ENCODE measurements at places on chromosomes 1 and 21. TPM values are rescaled to one million over a fixed set of nuclear protein-coding genes. Genes with fewer than 3 reads are reported as not detected.

GRCh38 chr1:8016210-8016894 is 9.8 kb downstream of the ERRFI1 start:
- peak overlapping the region; percentile 69 for H3K27ac ChIP-seq
- DNase-seq = no peak
- H3K4me1 ChIP-seq = peaks cover 70% of the 10 kb centered on the region
- H3K27me3 ChIP-seq = no peaks in the 10 kb centered on the region
- H3K36me3 ChIP-seq = peaks cover 32% of the 10 kb centered on the region

DNA sequence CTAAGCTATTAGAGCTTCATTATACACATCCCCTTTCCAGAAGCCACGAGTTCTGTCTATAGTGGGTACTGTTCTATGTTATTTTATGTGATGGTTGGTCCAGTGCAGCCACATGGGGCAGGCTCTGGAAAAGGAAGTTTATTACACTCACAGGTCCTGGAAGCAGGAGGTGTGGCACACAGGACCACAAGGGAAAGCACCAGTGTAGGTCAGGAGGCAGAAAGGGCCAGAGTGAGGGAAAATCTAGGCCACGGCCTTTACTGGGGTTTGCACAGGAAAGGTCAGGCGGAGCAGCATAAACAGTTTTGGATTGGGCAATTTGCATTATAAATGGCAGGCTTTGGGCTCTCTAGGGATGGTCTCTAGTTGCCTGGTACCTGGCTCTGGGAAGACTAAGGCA is 21.8 kb upstream of the CNIH3 start:
- peaks cover 14% of the 10 kb centered on the region for H3K27me3 ChIP-seq
- no peak overlapping the region for H3K4me3 ChIP-seq
- peak; percentile 53 for DNase-seq
- H3K27ac ChIP-seq = no peak overlapping the region
- H3K4me1 ChIP-seq = peaks cover 6% of the 10 kb centered on the region

DNA sequence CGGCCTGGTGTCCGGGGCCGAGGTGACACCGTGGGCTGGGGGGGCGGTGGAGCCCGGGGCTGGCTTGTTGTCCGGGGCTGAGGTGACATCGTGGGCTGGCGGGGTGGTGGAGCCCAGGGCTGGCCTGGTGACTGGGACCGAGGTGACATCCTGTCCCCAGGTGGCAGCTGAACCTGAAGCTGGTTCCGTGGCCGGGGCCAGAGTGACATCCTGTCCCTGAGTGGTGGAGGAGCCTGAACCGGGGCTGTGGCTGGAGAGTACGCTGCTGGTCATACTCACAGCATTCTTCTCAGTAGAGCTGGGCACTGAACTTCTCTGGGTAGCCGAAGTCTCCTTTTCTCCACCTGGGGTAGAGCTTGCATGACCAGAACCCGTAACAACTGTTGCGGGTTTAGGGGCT is 15.8 kb downstream of the THBS3 start:
- H3K4me3 ChIP-seq = no peak overlapping the region
- peak overlapping the region; percentile 87 for H3K27ac ChIP-seq
- H3K4me1 ChIP-seq = peaks cover 35% of the 10 kb centered on the region
- H3K36me3 ChIP-seq = no peaks in the 10 kb centered on the region

DNA sequence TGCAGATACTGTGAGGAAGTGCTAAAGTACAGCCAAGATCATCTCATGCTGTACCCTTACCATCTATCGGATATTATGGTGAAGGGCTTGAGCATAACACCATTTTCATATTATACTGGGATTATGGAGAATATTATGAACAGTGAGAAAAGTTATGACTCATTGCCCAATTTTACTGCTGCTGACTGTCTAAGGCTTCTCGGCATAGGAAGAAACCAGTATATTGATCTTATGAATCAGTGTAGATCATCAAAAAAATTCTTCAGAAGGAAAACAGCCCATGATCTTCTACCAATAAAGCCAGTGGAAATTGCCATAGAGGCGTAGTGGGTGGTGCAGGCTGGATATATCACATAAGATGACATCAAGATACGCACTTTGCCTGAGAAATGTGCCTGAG is 47.7 kb downstream of the PPIAL4G start:
- no peaks in the 10 kb centered on the region for H3K27me3 ChIP-seq
- H3K36me3 ChIP-seq = peaks cover 16% of the 10 kb centered on the region
- no peak overlapping the region for H3K4me3 ChIP-seq
- no peak for DNase-seq
- no peaks in the 10 kb centered on the region for H3K4me1 ChIP-seq

DNA sequence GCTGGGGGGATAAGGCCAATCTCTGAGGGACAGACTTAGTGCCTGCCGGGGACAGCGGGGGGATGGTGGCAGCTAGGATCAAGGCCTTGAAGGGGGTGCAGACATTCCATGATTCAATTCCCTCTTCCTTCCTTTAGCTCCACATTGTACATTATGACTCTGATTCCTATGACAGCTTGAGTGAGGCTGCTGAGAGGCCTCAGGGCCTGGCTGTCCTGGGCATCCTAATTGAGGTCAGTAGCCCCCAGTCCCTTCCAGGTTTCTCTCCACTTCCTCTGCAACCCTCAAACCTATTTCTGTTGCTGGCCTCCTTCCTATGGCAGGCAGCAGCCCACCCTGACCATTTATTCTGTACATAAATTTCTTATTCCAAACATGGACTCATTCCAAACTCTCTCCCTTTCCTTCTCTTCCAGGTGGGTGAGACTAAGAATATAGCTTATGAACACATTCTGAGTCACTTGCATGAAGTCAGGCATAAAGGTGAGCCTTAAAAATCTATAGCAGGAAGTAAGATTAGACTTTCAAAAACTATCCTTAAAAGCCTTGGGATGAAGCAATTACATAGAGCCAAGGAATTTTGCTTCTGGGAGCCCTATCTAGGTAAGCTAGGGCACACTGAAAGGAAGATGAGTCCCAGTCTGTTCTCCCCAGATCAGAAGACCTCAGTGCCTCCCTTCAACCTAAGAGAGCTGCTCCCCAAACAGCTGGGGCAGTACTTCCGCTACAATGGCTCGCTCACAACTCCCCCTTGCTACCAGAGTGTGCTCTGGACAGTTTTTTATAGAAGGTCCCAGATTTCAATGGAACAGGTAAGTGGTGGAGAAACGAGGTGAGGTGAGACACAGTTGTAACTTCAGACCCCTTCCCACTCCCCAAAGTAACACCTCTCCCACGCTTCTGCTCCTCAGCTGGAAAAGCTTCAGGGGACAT is 5.1 kb downstream of the CA14 start:
- H3K36me3 ChIP-seq = peaks cover 20% of the 10 kb centered on the region
- H3K27me3 ChIP-seq = peaks cover 14% of the 10 kb centered on the region
- H3K27ac ChIP-seq = no peak overlapping the region
- DNase-seq = no peak
- no peak overlapping the region for H3K4me3 ChIP-seq

GRCh38 chr1:235838021-235838420 is 28.7 kb downstream of the LYST start:
- H3K27ac ChIP-seq = no peak overlapping the region
- no peak for DNase-seq
- no peaks in the 10 kb centered on the region for H3K27me3 ChIP-seq
- H3K4me3 ChIP-seq = no peak overlapping the region
- H3K36me3 ChIP-seq = no peaks in the 10 kb centered on the region
- H3K4me1 ChIP-seq = no peaks in the 10 kb centered on the region

DNA sequence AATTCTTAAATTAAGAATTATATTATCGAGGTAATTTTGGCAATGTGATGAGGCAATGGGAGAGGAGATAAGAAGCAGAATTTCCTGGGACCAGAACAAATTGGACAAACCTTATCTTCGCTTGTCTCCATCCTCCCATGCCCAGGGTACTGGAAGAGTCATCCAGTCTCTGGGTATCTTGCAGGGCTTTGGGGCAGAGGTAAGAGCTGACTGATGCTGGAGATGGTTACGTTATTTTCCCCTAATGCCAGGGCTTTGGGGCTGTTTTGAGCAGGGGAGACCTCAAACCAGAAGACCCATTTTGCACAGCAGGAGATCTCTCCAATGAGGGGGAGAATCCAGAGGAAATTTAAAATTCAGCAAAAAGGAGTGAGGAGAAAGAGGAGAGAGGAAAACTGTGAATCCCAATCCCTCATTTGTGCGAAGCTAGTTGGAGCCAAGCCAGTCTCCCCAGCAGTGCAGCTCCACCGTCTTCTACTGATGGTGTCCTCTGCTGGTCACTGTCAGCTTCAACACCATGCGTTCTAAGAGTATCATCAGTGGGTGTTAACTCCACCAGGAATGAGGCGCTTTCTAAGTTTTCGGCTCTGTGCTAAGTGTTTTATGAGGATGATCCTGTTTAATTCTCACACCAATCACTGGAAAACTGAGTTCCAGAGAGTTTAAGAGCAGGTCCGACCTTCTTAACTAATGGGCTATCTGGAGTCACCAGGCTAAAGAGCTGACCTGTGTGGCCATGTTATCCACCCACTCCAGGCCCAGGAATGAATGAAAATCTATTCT is 86.8 kb upstream of the CD34 start:
- peaks cover 30% of the 10 kb centered on the region for H3K27me3 ChIP-seq
- no peak overlapping the region for H3K4me3 ChIP-seq
- H3K36me3 ChIP-seq = no peaks in the 10 kb centered on the region
- no peaks in the 10 kb centered on the region for H3K4me1 ChIP-seq
- H3K27ac ChIP-seq = no peak overlapping the region
- DNase-seq = peak; percentile 88

DNA sequence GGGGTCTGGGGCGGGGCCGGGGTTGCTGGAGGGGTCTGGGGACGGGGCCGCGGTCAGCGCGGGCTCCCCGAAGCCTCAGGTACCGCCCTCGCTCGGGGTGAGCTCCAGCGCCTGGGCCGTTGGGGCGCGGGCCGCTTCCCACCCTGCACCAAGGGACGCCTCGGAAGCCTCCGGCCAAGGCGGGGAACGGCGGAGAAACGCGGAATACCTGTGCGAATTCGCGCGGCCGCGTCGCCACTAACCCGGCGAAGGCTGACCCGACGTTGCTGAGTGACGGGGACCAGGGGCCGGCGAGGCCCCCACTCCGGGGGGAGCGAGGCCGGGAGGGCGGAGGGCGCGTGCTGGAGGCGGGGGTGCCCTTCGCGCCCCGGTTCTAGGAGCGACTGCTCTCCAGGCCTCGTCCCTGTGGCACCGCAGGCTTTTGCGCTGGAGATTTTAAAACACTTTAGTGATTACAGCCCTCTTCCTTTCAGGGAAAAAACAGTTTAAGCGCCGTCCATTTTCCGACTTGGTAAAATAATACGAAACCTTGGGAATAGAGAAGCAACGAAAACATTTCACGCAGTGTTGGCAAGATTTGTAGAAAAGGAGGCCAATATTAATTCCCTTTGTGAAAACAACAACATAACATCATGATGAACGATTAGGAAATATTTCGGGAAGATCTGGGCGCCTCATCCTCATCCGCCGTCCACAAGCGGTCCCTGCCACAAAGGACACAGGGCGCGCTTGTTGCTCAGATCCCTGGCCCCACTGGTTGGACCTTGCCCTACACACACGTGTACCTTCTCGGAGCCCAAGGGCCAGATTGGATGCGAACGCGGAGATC is 971 bp upstream of the GNG4 start:
- no peak overlapping the region for H3K27ac ChIP-seq
- H3K36me3 ChIP-seq = peaks cover 2% of the 10 kb centered on the region
- peaks cover 16% of the 10 kb centered on the region for H3K4me1 ChIP-seq
- DNase-seq = peak; percentile 84

GRCh38 chr1:29281571-29281970 is 45.2 kb downstream of the PTPRU start:
- no peak overlapping the region for H3K4me3 ChIP-seq
- H3K27me3 ChIP-seq = no peaks in the 10 kb centered on the region
- no peak for DNase-seq
- H3K27ac ChIP-seq = no peak overlapping the region
- H3K4me1 ChIP-seq = peaks cover 5% of the 10 kb centered on the region

DNA sequence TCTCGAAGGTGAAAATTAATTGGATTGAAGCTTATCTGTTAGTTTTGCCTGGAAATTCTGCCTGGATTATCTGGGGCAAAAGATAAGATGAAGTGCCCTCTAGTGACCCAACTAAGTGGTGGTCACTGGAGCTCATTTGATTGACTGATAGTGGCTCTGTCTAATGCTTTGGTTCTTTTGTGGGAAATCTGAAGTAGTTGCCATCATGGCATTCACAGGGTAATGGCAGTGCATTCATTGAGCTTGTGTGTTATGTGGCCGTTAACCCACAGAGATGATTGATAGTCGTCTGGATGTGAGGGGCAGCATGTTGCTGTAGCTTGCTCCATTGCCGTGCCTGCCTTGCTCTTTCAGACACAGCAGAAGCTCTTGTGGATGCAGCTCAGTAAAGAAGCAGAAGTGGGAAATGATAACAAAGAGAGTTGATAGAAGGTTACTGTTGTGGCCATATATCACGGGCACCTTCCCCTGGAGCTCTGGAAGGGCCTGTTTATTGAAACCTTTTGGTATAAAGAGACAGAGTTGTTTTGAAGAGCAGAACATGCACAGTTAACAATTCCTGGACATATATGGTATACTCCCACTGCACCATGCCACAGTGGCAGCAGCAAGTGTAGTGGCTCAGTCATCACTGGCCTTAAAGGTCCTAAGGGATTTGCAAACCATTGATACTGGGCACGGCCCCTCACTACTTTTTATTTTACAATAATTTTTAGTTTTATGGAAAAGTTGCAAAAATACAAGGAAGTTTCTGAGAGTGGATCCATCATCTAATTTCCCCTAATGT is 42.0 kb downstream of the CXADR start:
- H3K27ac ChIP-seq = no peak overlapping the region
- H3K36me3 ChIP-seq = no peaks in the 10 kb centered on the region
- no peaks in the 10 kb centered on the region for H3K4me1 ChIP-seq
- no peak for DNase-seq

- H3K27me3 ChIP-seq = no peaks in the 10 kb centered on the region
- H3K4me3 ChIP-seq = no peak overlapping the region
- H3K36me3 ChIP-seq = no peaks in the 10 kb centered on the region
- DNase-seq = no peak
- H3K27ac ChIP-seq = no peak overlapping the region
Measured at GRCh38 chr21:27825035-27825434, 858.1 kb upstream of the ADAMTS5 start.

- H3K27me3 ChIP-seq = no peaks in the 10 kb centered on the region
- no peaks in the 10 kb centered on the region for H3K4me1 ChIP-seq
- peaks cover 35% of the 10 kb centered on the region for H3K36me3 ChIP-seq
- no peak for DNase-seq
Measured at GRCh38 chr1:224133741-224134299, 19.9 kb downstream of the FBXO28 start.

DNA sequence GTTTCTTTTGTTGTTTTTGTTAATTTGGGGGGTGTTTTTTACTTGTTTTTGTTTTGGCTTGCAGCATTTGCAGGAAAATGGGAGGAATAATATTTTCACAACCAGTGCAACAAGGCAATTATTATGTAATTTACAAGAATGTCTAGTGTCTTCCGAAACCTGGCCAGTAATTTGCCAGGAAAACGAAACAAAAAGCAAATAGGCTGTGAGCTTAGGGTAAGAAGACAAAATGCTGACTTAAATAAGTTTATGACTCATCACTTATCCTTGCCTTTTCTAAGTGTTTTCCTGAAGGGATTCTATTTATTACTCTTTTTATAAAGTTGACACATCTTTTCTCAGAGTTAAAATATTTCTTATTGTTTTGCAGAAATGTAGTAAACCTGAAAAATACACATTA is 49.8 kb downstream of the KCNT2 start:
- H3K36me3 ChIP-seq = peaks cover 20% of the 10 kb centered on the region
- H3K27ac ChIP-seq = peak overlapping the region; percentile 91
- H3K4me3 ChIP-seq = peak overlapping the region; percentile 78
- DNase-seq = no peak

- peak overlapping the region; percentile 75 for H3K4me3 ChIP-seq
Measured at GRCh38 chr1:220878191-220879075, 810 bp upstream of the HLX start.

The INTS7 gene
- 17.5 TPM for total RNA-seq

The SH2D2A gene
- not detected for total RNA-seq

The TCP10L gene
- 1.3 TPM for total RNA-seq

The CRYAA gene
- not detected for total RNA-seq

The PPIAL4G gene
- not detected for total RNA-seq

The TFF2 gene
- total RNA-seq = not detected

All from osteocyte (in vitro differentiated cells).